ENCODE measurements at places on chromosomes 12 and 14.

- DNase-seq: no peak
Observed at GRCh38 chr12:122955156-122955555, 11.1 kb downstream of the ABCB9 start.

DNA sequence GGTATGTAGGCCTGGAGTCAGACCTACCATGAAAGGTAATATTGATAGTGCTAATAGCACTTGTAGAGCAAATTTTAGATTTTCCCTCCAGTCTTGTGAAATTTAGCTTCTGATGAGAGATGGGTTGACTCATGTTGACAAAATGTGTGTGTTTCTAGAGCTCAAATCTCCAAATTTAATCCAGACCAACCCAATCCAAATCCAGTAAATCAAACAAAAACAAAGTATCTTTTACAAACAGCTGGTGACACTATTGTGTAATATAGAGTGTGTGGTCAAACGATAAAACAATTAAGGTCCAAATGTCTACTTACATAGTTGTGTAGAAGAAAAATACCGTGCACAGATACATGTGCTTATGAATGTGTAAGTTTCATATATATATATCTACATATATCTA is 63.4 kb upstream of the KITLG start:
- DNase-seq: no peak

GRCh38 chr14:32820682-32821081 is 118.0 kb upstream of the NPAS3 start:
- no peak for DNase-seq

GRCh38 chr12:81759190-81760051 is at the start of gene PPFIA2:
Gene PPFIA2 (minus strand): TSS chr12:81759350.
- no peak for DNase-seq

All from CD4-positive, alpha-beta T cell treated with Interleukin-2 at 100 ng/mL for 4 hours (primary cell).